ENCODE measurements at places on chromosomes 1 and 21. TPM values are rescaled to one million over a fixed set of nuclear protein-coding genes. Genes with fewer than 3 reads are reported as not detected.

- no peak for DNase-seq
These were observed 128.4 kb upstream of the CAMK1G start for GRCh38 chr1:209455145-209455544.

The ERICH3 gene
- 0.29 TPM for total RNA-seq

- no peak for DNase-seq
These were observed 281.9 kb upstream of the POU3F1 start for GRCh38 chr1:38328278-38329035.

DNA sequence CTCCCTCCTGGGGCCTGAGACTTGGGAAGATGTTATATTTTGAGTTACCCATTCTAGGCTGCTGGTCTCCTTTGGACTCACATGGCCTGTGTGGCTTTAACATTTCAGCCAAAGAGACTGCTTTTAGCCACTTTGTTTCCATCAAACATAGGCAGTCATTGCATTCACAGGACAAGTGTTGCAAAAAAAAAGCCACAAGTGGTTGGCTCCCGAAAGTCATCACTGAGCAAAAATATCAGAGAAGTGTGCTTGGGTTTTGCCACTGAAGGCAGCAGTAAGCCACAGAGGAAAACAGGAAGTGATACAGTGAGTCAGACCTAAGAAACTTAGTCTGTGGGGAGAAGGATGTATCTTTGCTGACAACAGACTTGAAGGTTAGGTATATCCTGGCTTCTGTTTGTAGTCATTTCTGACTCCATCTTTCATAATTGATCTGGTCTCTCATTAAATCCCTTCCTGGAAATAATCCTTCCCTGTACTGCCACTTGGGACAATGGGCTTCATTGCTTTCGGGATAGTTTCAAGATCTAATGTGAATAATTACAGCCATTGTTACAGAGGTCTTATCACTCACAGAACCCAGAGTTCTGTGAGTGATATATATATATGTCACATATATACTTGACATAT lies 80.9 kb downstream of the COLGALT2 start:
- DNase-seq = no peak

- no peak for DNase-seq
These were observed 9.8 kb downstream of the CD34 start for GRCh38 chr1:207901041-207901653.

- no peak for DNase-seq
These were observed 27.1 kb downstream of the RIMS3 start for GRCh38 chr1:40638097-40639036.

DNA sequence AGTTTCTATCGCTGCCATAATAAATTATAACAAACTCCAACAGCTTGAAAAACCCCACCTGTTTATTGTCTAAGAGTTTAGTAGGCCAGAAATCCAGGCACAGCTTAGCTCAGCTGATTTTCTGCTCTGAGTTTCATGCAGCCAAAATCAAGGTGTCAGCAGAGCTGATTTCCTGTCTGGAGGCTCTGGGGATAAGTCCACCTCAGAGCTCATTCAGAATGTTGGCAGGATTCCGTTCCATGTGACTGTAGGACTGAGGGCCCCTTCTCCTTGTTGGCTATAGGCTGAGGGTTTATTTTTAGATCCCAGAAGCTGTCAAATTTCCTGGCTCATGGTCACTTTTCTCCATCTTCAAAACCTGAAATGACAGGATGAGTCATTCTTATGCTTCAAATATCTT lies 91.6 kb upstream of the CHODL start:
- DNase-seq = no peak

DNA sequence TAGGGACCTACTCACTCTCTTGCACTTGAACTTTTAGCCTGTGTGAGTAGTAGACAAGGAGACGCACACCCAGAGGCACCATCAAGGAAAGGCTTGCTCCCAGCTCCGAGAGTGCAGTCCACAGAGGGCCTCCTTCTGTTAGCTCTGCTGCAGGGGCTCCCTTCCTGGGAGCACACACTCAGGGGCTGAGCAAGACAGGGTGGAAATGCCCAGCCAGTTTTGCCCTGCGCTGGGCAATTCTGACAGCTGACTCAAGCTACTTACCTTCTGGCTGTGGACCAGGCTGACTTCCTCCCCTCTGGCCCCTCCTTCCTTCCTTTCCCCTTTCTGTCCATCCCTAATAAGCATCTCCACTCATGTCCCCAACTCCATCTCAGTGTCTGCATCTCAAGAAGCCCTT lies 449.1 kb downstream of the PTPRU start:
- no peak for DNase-seq

DNA sequence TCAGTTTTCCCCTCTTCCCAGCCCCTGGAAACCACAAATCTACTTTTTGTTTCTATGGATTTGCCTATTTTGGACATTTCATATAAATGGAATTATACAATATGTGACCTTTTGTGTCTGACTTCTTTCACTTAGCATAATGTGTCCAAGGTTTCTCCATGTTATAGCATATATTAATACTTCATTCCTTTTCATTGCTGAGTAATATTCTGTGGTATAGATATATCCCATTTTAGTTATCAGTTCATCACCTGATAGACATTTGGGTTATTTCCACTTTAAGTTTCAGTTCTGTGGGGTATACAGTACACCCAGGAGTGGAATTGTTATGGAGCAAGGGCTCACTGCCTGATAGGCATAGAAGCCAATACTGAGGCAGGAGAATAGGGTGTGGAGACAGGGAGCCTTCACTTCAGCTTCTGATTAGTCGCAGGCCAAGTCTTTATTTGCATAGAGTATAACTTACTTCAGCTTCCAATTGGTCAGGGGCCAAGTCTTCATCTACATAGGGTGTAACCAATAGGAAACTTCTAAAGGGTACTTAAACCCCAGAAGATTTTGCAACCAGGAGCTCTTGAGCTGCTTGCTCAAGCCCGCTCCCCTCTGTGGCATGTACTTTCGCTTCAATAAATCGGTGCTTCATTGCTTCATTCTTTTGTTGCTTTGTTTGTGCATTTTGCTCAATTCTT lies 8.3 kb upstream of the NVL start:
- no peak for DNase-seq

GRCh38 chr1:10795276-10796021 lies 997 bp downstream of the CASZ1 start:
- no peak for DNase-seq

The TTLL7 gene
- 10.8 TPM for total RNA-seq

The PUSL1 gene
- total RNA-seq = 27.5 TPM

The SPRR2A gene
- total RNA-seq = not detected

The NR1I3 gene
- total RNA-seq = not detected

The LELP1 gene
- not detected for total RNA-seq

- DNase-seq = no peak
These were observed 66.2 kb upstream of the PALMD start for GRCh38 chr1:99579691-99580172.

DNA sequence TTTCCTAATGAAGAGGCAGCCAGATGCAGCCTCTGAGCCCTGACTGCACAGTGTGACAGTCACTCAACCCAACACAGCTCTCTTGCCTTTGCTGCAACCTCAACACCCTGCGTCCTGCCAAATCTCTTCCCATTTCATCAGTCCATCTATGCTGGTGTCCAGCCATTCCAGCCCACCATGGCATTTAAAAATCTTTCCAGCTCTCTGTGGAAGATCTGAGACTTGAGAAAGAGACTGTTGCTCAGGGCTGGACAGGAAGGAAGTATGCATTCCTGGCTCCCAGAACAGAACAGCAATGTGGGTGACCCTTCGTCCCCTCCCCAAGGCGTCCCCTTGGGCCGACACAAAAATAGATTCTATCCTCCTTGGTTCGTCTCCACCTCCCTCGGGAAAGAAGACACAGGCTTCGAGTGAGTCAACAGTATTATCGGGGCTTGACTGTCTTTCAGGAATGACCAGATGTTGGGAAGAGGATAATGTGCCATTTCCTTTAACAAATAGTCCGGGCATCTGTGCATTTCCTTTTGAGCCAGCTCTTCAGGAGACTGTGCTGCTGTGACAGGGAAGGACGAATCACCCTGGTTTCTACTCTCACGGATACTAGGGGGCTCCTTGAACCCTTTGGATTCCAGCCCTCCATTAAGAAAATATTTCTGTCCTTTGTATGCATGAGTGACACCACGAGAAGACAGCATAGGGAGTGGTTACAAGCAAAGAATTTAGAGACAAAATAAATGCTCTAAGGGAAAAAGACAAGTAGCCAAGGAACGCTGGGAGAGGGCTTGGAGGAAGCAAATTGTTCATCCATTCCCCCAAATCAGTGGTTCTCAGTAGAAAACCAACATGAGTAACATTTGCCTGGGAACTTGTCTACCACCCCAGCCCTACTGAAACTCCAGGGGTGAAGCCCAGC lies 111.4 kb upstream of the CDC42BPA start:
- DNase-seq = no peak

The CAMK1G gene
- not detected for total RNA-seq

- peak; percentile 62 for DNase-seq
These were observed 21.7 kb downstream of the TMEM53 start for GRCh38 chr1:44652445-44653106.

The TMOD4 gene
- total RNA-seq = not detected

The OR10J1 gene
- total RNA-seq = not detected

The CELA3B gene
- not detected for total RNA-seq

GRCh38 chr1:162696286-162696862 lies 64.1 kb downstream of the DDR2 start:
- DNase-seq = peak; percentile 58

DNA sequence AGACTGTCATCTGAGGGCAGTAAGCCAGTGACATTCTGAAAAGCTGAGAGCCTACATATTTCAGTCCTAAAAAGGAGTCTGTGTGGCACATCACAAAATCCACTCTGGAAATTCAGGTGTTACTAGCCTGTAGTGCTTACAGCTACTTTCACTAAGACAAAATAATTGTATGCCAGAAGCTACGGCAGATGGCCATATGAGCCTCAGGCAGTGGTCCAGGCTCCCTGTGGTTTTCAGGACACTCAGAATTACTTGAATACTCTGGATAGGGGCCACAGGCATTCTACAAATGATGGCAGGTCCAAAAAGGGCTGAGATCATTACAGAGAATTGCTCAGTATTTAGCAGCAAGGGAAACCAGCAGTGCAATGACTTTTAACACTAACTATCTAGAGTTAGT lies 527.1 kb downstream of the MRPL39 start:
- no peak for DNase-seq

GRCh38 chr1:25195835-25196234 lies 36.5 kb downstream of the SYF2 start:
- no peak for DNase-seq

- peak; percentile 43 for DNase-seq
These were observed 241.8 kb downstream of the TRABD2B start for GRCh38 chr1:47755101-47755990.

GRCh38 chr1:14773396-14774025 lies 175.0 kb downstream of the KAZN start:
- no peak for DNase-seq

The SPRR5 gene
- total RNA-seq = not detected

The PAQR6 gene
- total RNA-seq = 3.9 TPM

The SV2A gene
- 0.32 TPM for total RNA-seq

- no peak for DNase-seq
These were observed 4.4 kb downstream of the ROR1 start for GRCh38 chr1:63777965-63778880.

DNA sequence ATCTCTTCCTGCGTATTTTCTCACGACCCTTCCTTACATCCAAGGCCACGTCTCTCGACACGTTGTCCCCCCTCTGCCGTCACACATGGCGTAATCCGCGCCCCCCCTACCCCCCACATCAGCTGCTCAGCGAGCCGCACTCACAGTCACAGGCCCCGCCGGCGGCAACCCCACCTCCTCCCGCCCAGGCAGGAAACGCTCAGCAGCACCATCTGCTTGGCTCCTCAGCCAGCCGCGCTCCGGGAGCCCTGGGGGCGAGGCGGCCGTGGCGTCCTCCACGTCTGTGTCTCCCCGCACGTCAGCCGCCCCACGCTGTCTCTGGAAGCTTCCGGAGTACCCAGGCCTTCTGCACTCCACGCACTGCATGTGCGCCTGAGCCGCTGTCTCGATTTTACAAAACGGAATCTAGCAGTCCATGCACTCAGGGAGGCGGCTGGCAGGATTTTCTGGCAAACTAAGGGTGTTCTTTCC lies 64.6 kb downstream of the SIK1 start:
- DNase-seq = peak; percentile 82

- no peak for DNase-seq
These were observed 63.5 kb downstream of the TCP10L start for GRCh38 chr21:32521736-32522355.

DNA sequence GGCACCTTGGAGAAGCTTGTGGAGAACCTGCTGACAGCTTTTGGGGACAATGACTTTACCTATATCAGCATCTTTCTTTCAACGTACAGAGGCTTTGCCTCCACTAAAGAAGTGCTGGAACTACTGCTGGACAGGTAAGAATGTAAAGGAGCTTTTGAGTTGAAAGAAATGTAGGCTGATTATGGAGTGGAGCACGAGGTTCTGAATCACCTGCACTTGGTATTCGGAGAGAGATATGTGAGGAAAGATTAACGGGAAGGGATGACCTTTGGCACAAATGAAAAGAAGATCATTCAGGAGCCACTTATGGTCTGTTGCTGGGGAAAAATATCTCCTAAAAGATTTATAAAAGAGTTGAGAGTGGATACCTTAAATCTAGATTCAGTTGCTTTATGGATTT lies 42.7 kb downstream of the RGL1 start:
- no peak for DNase-seq

The KRTAP19-1 gene
- total RNA-seq = not detected

- DNase-seq = no peak
These were observed 60.3 kb upstream of the SLC45A1 start for GRCh38 chr1:8257621-8258020.

DNA sequence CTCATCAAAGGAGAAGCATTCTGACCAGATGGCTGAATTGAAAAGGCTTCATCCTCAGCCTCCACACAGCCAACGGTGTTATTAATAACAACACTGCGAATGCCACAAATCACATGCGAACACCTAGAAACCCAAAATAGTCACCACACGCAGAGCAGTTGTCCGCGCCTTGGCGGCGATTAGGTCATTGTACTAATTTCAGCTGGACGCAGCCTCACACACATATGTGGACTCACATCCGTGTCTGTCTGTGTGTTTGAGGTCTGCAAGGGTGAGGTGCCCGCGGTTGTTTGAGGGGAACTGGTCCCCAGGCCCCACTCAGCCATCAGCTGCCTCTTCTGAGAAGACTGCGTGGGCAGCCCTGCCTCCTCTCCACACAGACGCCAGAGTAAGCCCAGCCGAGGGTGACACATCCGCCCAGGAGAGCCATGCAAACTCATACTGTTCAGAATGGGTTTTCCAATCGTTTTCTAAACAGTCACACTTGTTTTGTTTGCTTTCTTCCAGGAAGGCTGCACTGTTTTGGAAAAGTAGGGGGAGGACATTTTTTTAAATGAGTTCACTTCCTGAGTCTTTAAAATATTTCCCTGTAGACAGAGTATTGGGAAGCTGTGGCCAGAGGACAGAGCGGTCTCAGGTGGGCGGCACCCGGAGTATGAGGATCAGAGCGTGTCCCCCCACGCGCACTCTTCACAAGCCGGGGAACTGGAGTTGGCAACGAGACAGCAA lies 53.4 kb downstream of the TOMM20 start:
- DNase-seq = peak; percentile 72

The TMEM51 gene
- 10.8 TPM for total RNA-seq

The DMRTA2 gene
- 0.16 TPM for total RNA-seq

- DNase-seq = no peak
These were observed 47.8 kb upstream of the CCDC190 start for GRCh38 chr1:162908780-162909179.

- no peak for DNase-seq
These were observed 152.2 kb upstream of the LMO4 start for GRCh38 chr1:87176514-87176913.

All from breast epithelium (tissue), 4 donors.